Fibroblast of lung (primary cell): ENCODE measurements at places on chromosomes 4 and X. TPM values are rescaled to one million over a fixed set of nuclear protein-coding genes. Genes with fewer than 3 reads are reported as not detected.

SLC25A5 gene
- total RNA-seq: 118 and 157 TPM in 2 replicates

FAM9C gene
- total RNA-seq: under 0.01 and 0.26 TPM in 2 replicates

CHRDL1 gene
- total RNA-seq: 4.5 and 9.0 TPM in 2 replicates

CETN2 gene
- total RNA-seq: 30.6 and 40.8 TPM in 2 replicates

AR gene
- 8.0 and 15.0 TPM in 2 replicates for total RNA-seq
